ENCODE measurements at places on chromosomes 5 and 9.
A peak's percentile ranks its signal among the peaks of the same experiment; 100 is the strongest.

DNA sequence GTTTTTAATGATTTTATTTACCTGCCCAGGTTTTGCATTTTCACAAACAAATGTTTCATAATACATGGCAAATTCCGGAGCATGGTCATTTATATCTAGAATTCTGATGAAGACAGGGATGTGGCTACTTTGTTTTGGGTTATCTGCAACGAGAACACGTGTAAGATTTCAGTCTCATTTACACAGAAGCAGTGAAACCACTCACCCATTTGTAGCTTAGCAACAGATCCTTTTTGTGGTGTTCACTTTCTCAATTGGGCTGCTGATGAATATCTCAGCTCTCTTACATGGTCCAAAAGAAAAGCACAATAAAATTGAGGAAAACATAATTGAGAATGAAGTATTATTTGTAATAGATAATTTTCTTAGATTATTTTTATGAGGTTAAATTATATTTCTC lies 148.6 kb downstream of the CDH9 start:
- DNase-seq = no peak

DNA sequence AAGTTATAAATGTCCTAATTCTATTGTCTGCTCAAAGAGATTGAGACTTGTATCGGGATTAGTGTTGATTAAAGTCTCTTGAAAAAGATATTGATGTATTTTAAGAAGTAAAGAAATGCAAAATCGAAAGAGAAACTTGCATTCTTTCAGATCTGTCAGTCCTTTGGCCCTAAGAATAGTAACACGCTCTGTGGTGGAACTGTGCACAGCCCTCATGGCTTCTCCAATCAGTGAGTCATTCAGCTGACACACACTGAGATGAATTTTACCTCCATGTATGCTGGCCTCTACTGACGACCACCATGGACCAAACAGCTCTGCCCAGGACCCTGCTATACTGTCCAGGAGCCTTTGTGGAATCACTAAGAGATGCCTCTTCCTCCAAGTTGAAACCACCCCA lies 232.4 kb downstream of the ESM1 start:
- no peak for DNase-seq

DNA sequence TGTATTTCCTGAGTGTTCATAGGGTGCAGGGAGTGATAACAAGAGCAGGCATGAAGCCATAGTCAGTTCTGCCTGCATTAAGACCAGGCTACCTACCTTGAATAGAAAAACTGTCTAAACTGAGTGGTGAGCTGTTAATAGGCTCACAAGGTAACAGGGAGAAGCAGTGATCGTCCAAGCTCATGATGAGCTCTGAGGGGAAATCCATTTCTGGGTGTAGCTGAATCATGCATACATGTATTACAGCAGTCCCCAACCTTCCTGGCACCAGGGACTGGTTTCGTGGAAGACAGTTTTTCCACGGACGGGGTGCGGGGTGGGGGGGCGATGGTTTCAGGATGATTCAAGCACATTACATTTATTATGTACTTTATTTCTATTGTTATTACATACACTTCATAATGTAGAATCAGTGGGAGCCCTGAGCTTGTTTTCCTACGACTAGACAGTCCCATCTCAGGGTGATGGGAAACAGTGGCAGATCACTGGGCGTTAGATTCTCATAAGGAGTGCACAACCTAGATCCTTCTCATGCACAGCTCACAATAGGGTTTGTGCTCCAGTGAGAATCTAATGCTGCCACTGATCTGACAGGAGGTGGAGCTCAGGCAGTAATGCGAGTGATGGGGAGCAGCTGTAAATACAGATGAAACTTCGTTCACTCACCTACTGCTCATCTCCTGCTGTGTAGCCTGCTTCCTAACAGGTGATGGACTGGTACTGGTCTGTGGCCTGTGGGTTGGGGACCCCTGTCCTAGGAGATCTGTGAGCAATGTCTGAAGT lies 100.0 kb upstream of the IL6ST start:
- DNase-seq = peak; percentile 78

GRCh38 chr5:1564182-1564748 lies 40.5 kb upstream of the LPCAT1 start:
- DNase-seq = no peak

DNA sequence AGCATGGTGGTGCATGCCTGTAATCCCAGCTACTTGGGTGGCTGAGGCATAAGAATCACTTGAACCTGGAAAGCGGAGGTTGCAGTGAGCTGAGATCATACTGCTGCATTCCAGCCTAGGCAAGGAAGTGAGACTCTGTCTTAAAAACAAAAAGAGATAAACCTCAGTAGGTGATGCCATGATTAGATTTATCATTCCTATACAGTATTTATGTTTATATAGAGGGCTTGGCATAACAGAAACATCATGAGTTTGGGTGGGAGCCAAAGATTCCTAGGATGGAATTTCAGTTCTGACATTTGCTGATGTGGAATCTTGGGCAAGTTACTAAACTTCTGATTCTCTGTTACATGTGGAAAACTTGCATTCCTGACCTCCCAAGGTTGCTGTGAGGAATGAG lies 22.3 kb downstream of the RFK start:
- DNase-seq = no peak

DNA sequence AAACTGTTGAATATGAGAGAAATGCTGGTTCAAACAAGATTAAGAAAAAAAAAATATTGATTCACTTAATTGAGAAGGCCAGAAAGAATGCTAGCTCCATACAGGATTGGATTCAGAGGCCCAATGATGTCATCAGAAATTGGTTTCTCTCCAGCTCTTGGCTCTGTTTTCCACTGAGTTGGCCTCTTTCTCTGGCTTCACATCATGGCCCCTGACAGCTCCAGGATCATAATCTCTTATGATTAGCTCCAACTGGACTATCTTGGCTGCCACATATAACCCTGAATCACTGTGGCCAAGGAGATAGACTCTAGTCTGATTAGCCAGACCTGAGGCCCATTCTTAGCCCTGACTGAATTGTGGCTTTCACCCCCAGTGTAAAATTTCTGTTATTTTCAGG lies 244.7 kb upstream of the GRAMD2B start:
- no peak for DNase-seq

- peak; percentile 10 for DNase-seq
Measured at GRCh38 chr5:151719228-151720000, 32.7 kb upstream of the SPARC start.

GRCh38 chr5:83220331-83220730 lies 143.0 kb downstream of the XRCC4 start:
- no peak for DNase-seq

- no peak for DNase-seq
Measured at GRCh38 chr5:61674378-61674777, 342.3 kb downstream of the ZSWIM6 start.

DNA sequence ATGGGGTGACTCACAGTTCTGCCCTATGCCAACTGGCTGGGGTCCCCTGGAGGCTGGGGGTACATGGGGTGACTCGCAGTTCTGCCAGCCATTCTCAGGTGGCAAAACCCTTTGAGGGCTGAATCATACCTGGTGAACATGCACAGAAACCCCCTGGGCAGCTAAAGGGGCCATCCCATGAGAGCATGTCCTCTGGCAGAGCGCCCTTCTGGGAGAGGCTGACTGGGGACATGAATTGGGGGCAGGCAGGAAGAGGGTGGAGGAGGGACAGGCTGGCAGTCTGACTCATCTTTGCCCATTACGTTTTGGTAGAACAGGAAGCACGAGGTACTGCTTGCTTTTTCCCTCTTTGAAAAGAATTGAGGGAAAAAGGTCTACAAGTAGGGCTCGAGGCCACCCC lies 16.7 kb downstream of the TRAF1 start:
- peak; percentile 60 for DNase-seq

DNA sequence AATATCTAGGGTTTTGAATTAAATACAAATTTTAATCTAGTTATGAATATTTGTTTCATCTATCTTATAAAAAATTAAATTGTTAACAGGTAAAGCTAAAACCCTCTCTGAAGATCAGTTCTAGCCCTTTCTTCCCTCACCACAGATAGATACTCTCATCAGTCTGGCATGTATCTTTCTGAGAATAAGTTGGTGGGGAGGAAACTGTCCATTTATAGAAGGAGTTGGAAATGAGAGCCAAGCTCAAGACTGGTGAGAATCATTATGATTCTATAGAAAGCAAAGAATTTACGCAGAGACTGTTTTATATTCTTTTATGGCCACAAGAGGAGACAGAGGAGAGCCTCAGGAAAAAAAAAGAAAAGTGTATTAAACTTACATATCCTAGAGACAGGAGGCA lies 59.0 kb downstream of the STARD4 start:
- no peak for DNase-seq

- DNase-seq = no peak
Measured at GRCh38 chr5:15002173-15002572, 130.6 kb upstream of the ANKH start.

- DNase-seq = no peak
Measured at GRCh38 chr5:132381614-132382013, 12.1 kb downstream of the SLC22A5 start.

GRCh38 chr9:132646726-132647125 lies 23.1 kb downstream of the DDX31 start:
- no peak for DNase-seq

GRCh38 chr9:79952401-79952800 lies 380.6 kb downstream of the TLE4 start:
- no peak for DNase-seq

- no peak for DNase-seq
Measured at GRCh38 chr5:128539038-128539429, 989 bp upstream of the FBN2 start.

DNA sequence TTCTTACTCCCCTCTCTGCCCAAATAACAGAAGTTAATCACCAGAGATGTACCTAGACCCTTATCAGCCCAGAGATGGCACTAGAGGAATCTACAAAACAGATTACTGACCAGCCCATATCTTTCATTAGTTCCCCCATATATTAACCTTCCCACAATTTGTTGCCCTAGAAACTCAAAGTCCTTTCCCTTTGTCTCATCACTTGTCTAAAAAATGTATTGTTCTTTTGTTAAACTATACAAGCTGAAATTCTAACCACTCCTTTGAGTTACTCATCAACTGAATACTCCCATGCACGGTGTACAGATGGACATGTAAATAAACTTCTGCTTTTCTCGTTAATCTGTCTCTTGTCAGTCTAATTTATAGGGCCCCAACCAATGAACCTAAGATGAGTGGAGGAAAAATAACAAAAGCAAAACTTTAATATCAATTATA lies 130.9 kb downstream of the CCDC192 start:
- DNase-seq = no peak

DNA sequence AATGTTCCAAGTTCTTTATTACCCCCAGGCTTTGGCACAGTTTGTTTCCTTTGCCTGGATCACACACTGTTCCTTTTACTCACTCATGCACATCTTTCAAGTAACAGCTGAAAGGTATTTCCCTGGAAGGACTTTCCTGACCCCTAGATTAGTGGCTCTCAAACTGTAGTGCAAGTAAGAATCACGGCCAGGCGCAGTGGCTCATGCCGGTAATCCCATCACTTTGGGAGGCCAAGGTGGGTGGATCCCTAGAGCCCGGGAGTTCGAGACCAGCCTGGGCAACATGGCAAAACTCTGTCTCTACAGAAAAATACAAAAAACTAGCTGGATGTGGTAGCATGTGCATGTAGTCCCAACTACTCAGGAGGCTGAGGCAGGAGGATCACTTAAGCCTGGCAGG lies 19.1 kb upstream of the DELE1 start:
- no peak for DNase-seq

DNA sequence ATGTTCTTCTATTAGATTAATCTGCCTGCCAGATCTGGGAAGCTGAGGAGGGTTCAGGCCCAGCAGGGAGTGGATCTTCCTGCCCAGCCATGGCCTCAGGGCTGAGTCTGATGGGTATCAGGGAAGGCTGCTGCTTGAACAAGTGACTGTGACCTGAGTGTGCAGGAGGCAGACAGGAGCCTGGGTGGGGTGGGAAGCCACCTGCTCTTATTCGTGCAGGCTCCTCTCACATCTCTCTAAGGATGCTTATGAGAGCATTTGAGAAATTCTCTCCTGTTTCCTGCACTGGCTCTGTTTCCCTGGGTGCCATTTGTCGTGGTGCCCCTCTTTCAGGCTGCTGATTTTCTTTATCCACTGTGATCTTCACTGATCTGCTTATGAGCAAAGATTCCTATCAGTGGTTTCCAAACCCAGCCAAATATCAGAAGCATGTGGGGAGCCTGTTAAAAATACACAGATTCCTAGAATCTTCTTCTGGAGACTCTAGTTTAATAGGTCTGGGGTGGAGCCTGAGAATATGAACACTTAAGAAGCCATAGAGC lies 2.1 kb downstream of the RGS3 start:
- no peak for DNase-seq

DNA sequence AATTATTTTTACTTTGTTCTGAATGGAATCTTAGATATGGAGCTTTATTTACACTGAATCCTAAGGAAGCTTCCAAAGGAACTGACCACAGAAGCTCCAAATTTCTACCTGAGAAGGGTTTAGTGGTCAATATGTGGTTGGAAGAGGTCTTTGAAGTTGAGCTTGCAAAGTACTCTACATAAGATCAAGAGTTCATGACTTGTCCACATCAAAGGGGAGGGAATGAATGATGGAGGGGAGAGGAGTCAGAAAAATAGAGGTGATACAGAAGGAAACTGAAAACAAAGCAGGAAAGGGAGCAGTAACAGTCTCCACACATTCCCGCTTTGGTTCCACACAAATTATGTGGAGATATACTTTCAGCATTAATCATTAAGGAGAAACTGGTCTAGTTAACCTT lies 450.9 kb downstream of the HINT1 start:
- no peak for DNase-seq

- no peak for DNase-seq
Measured at GRCh38 chr5:14528926-14529325, 52.7 kb upstream of the OTULINL start.

GRCh38 chr5:9497347-9497746 lies 48.5 kb downstream of the SEMA5A start:
- no peak for DNase-seq

GRCh38 chr9:2601785-2602378 lies 19.7 kb upstream of the VLDLR start:
- DNase-seq = no peak

DNA sequence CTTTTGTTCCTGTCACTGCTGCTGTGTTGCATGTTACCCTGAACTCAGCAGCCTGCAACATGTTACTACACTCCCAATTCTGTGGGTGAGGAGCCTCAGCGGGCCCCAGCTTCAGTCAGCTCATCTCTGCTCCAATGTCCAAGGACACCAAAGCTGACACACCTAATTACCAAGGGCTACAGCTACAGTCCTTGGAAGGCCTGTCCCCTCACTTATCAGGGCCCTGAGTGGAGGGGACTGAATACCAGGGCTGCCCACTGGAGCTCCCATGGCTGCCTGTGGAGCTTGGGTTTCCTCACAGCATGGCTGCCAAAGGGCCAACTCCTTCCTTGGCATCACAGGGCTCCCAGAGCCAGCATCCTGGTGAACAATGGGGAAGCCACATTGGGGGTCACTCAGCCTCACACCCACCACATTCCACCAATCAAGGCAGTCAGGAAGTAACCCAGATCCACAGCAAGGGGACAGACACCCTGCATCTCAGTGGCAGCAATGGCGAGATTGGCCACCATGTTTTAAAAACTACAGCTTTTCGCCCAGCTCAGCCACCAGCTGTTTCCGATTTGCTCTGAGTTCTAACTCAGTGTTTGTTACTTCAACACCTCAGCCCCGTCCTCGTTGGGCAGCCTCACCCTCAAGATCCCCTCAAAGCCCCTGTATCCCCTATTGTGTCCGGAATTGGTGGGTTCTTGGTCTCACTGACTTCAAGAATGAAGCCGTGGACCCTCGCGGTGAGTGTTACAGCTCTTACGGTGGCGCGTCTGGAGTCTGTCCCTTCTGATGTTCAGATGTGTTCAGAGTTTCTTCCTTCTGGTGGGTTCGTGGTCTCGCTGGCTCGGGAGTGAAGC lies 18.9 kb downstream of the SEMA4D start:
- no peak for DNase-seq

Data from stimulated activated CD4-positive, alpha-beta T cell treated with anti-CD3 and anti-CD28 coated beads, Interleukin-4, amount 100 ng/mL, for 24 hours (primary cell).